ENCODE measurements at places on chromosomes 5 and 9.

DNA sequence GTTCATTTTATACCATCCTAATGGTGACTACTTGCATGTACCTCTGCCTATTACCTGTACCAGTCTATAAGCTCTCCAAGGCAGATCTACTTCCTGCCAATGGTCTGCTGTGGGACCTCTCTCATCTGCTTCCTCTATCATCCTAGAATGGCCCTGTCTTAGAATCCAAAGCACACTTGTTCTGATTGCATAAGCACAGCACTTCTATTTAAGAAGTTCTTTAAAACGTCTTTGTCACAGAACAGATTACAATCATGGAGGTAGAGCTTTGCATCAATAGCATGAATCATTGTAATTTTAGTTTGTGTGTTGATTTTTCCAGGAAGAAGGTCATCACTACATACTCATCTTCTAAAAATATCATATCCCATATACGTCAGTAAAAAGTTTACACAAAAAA lies 131.8 kb upstream of the ACOT12 start:
- no peak for DNase-seq

- no peak for DNase-seq
Observed at GRCh38 chr5:39716532-39717028, 291.8 kb upstream of the DAB2 start.

GRCh38 chr9:77531400-77531799 lies 116.7 kb downstream of the GNA14 start:
- DNase-seq = no peak

- DNase-seq = no peak
Observed at GRCh38 chr9:132708769-132709430, 38.6 kb downstream of the GTF3C4 start.

DNA sequence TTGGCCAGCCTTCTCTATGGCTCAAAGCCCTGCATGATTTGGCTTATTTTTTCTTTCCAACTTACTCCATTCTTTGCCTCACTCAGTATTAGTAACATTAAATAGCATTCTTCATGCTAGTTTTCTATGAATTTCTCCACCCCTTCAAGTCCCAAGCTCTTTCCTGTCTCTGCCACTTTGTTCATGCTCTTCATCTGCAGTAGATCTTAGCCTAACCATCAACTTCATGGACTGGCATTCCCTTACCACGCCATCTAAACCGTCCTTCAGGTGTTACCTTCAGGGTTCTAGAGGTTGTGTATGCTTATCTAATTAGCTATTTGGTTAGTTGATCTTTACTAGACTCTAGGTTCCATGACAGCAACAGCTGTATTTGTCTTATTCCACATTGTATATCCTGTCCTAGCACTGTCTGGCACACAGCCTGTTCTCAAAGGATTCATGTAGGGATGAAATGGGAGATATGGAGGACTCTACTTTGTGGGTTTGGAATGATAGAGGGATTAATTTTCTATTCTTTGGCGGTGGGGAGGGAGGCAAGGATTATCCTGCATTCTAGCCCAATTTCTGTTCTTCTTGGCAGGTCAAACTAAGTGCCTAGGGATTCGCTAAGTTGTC lies 26.4 kb downstream of the TMEM167A start:
- no peak for DNase-seq

DNA sequence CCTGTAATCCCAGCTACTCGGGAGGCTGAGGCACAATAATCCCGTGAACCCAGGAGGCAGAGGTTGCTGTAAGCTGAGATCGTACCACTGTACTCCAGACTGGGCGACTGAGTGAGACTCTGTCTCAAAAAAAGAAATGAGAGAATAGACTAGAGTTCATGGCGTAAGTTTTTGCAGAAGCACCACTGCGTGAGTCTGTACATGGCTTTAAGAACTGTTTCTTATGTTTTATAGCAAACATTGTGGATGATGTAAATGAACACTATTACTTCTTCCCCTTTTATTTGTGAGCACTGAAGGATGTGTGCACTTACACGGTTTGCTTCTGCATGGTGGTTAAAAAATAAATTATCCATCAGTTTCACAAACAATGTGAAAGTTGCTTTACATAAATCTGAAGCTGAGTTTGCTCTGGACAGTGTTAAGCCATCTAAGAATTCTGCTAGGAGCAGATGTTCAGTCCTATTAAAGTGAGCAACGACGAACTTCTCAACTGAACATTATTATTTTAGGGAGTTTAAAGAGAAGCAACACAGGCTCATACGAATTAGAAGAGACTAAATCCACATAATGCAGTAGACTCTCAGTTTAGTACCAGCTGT lies 52.5 kb downstream of the ZFAND5 start:
- no peak for DNase-seq

All from right renal pelvis (tissue), 4 donors.